ENCODE measurements at places on chromosomes 1 and 21.

- no peak for DNase-seq
Observed at GRCh38 chr1:35187816-35188342, 5.1 kb downstream of the SFPQ start.

DNA sequence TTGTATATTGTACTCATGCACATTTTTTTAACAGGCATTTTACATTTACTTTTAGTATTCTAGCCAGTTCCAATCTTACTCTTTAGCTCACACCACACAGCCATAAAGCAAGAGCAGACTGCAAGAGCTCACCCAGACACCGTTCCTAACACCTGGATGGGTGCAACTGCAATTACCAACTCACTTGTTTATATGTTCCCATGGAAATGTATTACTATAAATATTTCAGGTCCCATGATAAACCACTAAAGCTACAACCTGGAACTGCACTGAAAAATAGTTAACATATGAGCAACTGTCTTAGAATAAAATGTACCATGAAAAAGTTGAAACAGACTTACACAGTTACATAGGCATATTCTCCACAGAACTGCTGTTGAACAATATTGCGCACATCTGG is 30.8 kb downstream of the USP48 start:
- DNase-seq: no peak

DNA sequence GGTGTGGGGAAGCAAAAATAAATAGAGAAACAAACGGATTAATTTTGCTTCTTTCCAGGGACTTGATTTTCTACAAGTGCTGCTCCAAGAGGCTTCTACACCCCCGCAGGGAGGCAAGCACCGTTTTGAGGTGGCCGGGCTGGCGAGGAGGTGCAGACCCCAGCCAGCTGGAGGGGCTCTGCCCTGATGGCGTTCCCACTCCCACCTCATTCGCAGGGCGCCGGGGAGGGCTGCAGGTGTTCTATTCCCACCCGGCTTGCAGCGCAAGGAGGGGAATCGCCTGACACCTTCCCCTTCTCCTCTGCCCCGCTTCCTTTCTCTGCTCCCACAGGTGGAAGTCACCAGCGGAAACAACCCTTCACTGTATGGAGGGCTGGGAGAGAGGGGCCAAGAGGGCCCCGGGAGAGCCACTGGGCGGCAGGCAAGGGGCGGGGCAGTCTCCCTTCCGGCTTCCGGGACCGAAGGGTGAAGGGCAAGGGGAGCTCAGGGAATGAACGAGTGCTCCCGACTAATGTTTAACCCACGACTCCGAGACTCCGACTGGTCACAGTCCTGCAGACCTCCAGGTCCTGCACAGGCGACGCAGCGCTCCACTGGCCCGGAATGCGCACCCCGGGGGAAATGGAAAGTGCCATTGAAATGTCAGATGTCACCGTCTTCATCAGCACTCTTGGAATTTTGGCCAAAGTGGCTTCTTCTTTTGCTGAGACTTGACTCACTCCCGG is 29.1 kb downstream of the TEX35 start:
- no peak for DNase-seq

GRCh38 chr1:177883581-177883980 is 86.3 kb downstream of the SEC16B start:
- no peak for DNase-seq

DNA sequence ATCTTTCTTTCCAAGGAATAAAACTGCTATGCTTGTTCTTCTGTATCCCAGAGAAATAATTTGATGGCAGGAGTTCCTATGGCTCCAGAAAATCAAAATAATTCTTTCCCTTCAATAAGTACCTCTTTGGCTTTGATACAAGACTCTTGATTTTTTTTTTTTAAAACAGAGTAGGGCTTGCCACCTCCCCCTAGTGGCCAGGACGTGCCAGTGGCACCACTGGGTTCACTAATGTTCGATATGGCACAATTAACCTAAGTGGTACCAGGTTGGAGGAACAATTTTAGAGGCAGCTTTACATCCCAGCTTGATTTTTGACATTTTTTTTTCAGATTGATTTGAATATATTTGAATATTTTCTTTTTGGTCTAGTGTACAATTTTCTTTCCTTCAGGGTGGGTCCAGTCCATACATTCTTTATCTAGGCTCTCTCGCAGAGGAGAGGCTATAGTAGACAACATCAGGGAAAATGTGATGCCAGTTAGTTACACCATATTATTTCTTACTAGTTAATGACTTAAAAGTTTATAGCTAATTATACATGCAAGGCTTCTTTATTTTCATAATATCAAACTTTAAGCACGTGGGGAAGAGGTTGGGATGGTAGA is 330.9 kb downstream of the S1PR1 start:
- peak; percentile 1 for DNase-seq

GRCh38 chr1:177163844-177164379 is 600 bp downstream of the ASTN1 start:
- no peak for DNase-seq

- DNase-seq: peak; percentile 49
Observed at GRCh38 chr1:94926126-94926914, 590 bp downstream of the CNN3 start.

- no peak for DNase-seq
Observed at GRCh38 chr1:108704496-108704895, 8.2 kb upstream of the FNDC7 start.

DNA sequence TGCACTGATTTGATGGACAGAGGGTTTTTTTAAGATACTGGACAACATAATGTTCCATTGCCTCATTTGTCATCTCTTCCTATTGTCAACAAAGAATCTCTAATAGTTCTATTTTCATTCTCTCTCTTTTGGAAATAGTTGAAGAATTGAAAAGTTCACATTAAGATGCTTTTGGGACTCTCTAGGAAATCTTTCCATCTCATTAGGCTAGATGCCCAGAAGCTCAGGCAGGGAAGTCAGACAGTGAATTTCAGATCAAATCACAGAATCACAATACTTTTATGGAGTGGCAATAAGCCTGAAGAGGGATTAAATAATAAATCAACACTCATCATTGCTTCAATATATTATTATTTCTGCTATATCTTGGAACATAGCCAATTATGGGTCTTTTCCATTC is 29.2 kb downstream of the NEGR1 start:
- no peak for DNase-seq

DNA sequence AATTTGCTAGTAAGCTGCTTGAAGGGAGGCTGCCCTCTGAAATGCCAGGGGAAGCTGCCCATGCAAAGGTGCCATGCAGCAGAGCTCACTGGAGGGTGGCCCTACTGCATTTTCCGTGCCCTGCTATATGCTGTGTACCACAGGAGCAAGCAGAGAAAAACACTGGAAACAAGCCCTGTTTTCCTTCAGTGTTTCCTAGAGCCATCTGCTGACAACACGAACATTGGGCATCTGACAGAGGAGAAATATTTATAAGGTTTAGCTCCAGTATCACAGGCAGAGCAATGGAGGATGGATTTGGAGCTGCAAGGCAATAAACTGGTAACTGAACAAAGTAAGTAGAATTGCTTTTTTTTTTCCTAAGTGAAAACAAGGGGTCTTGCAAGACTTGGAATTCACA is 198.4 kb downstream of the USP25 start:
- no peak for DNase-seq

- no peak for DNase-seq
Observed at GRCh38 chr1:98276514-98276913, 355.7 kb upstream of the DPYD start.

- no peak for DNase-seq
Observed at GRCh38 chr21:19340954-19341353, 937.4 kb upstream of the TMPRSS15 start.

- DNase-seq: no peak
Observed at GRCh38 chr1:16174261-16174868, 18.5 kb upstream of the EPHA2 start.

- DNase-seq: no peak
Observed at GRCh38 chr1:22119626-22120468, 23.1 kb downstream of the WNT4 start.

GRCh38 chr1:229557913-229558414 is 543 bp downstream of the ABCB10 start:
- DNase-seq: no peak

DNA sequence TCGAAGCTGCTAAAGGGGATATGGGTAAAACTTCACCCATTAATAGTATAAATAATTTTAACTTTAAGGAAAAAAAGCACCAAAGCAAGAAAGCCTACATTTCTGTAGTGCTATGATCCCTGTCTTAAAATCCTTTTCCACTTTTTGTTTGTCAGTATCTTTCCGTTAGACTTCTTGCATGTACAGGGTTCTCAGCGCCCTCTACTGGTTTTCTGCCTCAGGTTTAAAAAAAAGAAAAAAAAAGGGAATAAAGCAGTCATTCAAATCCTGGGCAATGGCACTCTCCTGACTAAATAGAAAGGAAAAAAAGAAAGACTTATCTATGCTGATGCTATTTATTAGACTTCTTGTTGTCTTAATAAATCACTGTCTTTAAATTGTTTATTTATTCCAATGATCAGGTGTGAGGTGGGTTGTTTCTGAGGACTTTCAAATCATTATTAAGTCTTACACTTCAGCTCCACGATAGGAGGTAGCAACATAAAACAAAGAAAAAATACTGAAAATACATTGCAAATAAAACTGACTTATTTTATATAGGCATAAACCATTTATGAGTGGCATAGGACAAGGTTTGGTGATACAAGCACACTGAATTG is 475.4 kb upstream of the NR5A2 start:
- DNase-seq: peak; percentile 55

- DNase-seq: no peak
Observed at GRCh38 chr21:42022091-42022430, 11.9 kb upstream of the ZBTB21 start.

GRCh38 chr1:99532276-99532580 is 113.7 kb upstream of the PALMD start:
- DNase-seq: no peak

DNA sequence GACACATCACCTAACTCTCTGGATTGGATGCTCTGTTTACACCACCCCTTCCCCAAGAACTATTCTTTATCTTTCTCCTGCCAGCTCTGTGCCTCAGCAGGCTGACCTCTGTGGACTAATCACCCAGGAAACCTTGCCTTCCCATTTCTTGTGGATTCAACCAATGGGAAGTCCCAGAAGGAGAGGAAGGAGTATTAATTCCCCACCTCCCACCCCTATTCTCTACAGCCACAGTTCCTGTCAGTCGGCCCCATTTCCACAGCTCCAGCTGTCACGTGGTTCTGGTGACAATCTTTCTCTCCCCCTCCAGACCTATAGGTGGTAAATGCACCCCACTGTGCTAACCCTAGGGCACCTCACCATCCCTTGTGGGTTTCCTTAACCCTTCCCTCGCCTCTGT is 46.8 kb upstream of the SSBP3 start:
- DNase-seq: no peak

DNA sequence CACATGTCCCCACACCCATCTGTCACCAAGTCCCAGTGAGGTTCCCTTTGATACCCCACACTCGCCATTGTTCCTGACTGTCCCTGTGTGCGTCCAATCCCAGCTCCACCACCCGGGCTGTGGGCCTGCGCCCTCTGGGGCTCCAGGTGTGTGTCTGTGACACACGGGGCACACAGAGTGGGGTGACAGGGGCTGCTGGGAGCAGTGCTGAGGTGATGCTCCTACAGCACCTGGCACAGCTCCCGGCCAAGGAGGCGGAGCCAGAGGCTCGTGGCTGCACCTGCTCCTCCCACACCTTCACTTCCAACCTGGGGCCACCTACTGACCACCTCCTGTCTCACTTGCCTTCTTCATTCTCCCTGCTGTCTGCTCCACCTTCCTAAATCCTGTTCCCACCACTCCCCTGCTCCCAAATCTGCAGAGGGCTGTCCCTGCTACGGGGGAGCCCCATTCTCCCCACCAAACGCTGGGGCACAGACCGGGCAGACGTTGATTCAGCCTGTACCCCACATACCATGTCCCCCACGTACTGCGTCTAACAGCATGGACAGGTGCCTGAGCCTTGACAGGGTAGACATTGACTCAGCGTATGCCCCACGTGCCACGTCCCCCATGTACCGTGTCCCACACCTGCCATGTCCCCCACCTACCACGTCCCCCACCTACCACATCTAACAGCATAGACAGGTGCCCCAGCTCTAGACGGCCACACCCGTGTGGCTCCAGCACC is 16.4 kb downstream of the WDR4 start:
- no peak for DNase-seq

- no peak for DNase-seq
Observed at GRCh38 chr1:216580538-216581057, 142.6 kb downstream of the ESRRG start.

DNA sequence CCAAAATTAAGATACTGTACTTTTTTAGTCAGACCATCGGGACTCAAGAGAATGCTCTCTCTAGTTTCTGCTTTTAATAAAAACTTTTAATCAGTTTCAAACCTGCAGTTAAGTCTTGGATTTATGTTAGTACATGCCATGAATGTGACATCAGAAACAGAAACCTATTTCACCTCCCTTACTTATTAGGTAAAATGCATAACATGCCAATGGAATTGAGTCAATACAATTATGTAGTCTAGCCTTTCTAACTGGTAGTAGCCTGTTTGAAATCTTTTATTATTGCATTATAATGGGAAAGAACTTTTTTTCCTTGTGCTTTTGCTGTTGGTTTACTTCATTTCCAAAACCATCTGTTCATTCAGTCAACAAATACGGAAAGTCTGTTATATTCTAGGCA is 4.8 kb downstream of the PHACTR4 start:
- DNase-seq: no peak

- DNase-seq: no peak
Observed at GRCh38 chr1:38418195-38419030, 371.8 kb upstream of the POU3F1 start.

- DNase-seq: no peak
Observed at GRCh38 chr1:3007298-3008147, 13.7 kb upstream of the ACTRT2 start.

DNA sequence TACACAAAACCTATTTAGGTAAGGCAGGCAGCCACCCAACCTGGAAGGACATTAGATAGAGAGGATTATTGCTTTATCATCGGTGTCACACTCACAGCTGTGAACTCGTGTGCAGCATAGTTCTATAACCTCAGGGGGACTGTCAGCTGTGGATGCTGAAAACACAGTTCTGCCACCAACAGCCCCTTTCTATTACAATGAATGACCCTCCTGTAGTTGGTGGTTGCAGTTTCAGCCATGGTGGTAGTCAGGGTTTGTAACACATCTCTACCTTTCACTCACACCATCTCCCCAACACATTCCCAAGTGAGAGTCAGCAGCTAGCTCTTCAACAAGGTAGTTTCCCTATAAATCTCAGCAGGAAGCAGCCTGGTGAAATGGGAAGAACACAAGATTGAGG is 136.8 kb downstream of the ZC3H11B start:
- no peak for DNase-seq

GRCh38 chr1:111538343-111539025 is 35.1 kb upstream of the ADORA3 start:
- no peak for DNase-seq

Measured in NCI-H1694 treated with DMSO at 0.1 percent for 48 hours (cell line).